HFFc6 (cell line): ENCODE measurements at places on chromosomes 12 and 14. TPM values are rescaled to one million over a fixed set of nuclear protein-coding genes. Genes with fewer than 3 reads are reported as not detected.

Gene TAS2R7
- total RNA-seq: not detected in 2 replicates

Gene SMCO2
- not detected in 3 replicates for total RNA-seq

Gene P2RX2
- total RNA-seq: not detected in 2 replicates

- no peak overlapping the region for H3K27ac ChIP-seq
- H3K36me3 ChIP-seq: peaks cover 18% of the 10 kb centered on the region
- no peaks in the 10 kb centered on the region; the same call in 1 of the 2 replicates for H3K27me3 ChIP-seq
- no peak for DNase-seq
- peaks cover 20% of the 10 kb centered on the region for H3K4me1 ChIP-seq
These were observed 17.5 kb downstream of the NIN start for GRCh38 chr14:50813544-50813863.

DNA sequence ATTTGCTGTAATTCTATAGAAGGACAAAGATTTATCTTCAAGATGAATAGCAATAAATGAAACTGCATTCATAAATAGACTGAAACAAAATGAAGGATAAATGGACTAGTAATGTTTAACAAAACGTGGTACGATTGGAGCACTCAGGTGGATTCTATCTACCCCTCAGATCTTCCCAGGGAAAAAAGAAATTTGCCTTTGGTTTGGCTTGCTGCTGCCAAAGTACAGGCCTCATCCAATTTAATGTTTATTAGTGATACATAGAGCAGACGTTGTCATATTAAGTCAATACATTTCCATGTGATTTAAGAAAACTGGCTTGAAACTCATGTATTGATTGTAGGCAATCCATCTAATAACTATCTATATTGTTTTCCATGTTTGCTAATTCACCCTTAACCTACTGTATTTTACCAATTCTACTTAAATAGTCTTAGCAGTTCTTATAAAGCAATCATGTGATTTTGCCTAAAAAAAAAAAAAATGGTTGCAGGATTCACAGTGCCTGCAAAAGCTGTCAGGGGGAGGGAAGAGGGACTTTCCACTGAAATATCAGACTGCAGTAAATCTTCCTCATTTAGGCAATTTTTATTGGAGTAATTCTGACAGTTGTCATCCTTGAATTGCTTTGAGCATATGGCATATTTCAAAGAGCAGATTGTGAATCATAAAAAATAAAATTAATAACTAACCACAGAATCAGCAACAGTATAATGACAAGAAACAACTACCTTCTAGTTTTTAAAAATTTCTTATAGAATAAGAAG is 242.2 kb upstream of the NPAS3 start:
- H3K27ac ChIP-seq: no peak overlapping the region
- no peak overlapping the region for H3K4me3 ChIP-seq
- H3K27me3 ChIP-seq: no peaks in the 10 kb centered on the region
- DNase-seq: no peak
- H3K4me1 ChIP-seq: peaks cover 58% of the 10 kb centered on the region
- 0 out of 2 replicates have a peak, but pooled peaks cover 4% of the 10 kb centered on the region for H3K36me3 ChIP-seq

GRCh38 chr12:80936353-80936641 is 1.4 kb downstream of the LIN7A start:
- DNase-seq: peak; percentile 39
- H3K27ac ChIP-seq: peak overlapping the region; percentile 74
- no peaks in the 10 kb centered on the region for H3K36me3 ChIP-seq
- H3K27me3 ChIP-seq: peaks cover 2% of the 10 kb centered on the region
- H3K4me1 ChIP-seq: peaks cover 59% of the 10 kb centered on the region

DNA sequence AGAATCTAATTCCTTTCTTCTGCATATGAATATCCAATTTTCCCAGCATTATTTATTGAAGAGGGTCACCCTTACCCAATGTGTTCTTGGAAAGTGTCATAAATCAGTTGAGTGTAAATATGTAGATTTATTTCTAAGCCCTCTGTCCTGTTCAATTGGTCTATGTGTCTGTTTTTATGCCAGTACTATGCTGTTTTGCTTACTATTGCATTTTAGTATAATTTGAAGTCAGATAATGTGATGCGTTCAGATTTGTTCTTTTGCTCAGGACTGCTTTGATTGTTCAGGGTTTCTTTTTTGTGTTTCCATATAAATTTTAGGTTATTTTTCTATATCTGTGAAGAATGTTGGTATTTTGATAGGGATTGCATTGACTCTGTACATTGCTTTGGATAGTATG is 420.4 kb upstream of the MIS18BP1 start:
- DNase-seq: no peak
- H3K4me3 ChIP-seq: no peak overlapping the region
- no peak overlapping the region for H3K27ac ChIP-seq
- no peaks in the 10 kb centered on the region for H3K36me3 ChIP-seq

DNA sequence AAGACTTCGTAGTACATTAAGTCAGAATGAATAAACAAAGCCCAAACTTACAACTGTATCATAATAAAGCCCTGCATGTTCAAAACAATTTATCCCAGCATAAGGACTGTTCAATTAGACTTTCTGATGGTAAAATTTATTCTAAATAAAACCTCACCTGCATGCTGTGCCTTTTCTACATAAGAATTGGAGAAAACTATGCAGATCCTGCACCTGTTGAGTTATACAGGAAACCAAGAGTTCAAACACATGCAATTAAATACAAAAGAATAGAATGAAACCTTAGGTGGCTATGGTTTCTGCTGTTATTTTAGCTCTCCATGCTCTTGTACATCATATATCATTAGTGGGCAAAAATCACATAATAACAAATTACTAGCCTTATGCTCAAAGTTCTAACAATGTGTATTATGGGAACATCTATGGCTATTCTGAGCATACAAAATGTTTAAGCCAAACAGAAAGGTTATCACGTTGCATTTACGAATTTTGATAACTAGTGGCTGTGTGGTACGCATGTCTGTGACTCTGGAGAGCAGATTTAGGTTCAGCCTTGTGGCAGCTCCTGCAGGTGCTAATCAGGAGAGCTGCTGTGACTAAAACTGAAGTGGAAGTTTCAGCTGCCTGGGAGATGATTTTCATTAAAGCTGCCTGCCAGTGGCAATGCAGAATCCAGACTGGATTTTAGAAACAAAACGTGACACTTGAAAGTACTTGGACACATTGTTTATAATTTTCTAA is 36.1 kb upstream of the LRFN5 start:
- H3K4me3 ChIP-seq: no peak overlapping the region
- H3K27me3 ChIP-seq: no peaks in the 10 kb centered on the region
- no peak overlapping the region for H3K27ac ChIP-seq
- DNase-seq: no peak
- H3K4me1 ChIP-seq: no peaks in the 10 kb centered on the region
- no peaks in the 10 kb centered on the region for H3K36me3 ChIP-seq

DNA sequence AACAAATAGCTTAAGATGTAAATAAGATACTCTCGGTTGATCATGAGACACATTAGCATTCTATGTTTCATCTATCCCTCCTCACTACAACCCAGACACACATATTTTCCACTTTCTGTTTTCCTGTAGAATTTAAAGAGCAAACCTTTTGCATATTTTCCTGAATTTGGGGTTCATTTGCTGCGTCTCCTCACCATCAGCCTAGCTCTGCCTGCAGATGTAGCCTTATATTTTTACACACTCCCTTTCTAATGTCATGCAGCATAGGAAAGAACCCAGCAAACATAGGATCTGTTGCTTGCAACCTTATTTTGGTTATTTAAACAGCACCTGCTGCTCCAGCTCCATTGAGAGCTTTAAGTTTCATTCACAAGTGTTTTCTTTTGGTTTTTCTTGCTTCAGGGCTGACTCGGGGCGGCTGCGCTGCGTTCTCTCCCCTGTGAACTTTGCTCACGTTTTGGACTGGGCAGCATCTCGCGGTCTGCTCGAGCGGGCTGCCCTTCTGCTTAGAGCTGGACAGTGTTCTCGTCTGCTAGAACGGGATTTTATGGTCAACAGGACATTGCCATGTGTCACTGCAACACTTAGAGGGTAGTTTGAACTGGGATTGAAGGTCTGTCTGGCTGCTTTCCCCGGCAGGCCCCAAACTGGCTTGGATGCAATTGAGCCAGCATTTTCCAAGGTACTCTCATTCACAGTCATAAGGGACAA is 57.8 kb upstream of the VRK1 start:
- peaks cover 22% of the 10 kb centered on the region for H3K4me1 ChIP-seq
- H3K4me3 ChIP-seq: no peak overlapping the region
- H3K27ac ChIP-seq: no peak overlapping the region
- peaks cover 52% of the 10 kb centered on the region for H3K27me3 ChIP-seq
- H3K36me3 ChIP-seq: no peaks in the 10 kb centered on the region

GRCh38 chr12:22728987-22729386 is 104.0 kb downstream of the ETNK1 start:
- no peak for DNase-seq
- peak overlapping the region; percentile 89; the same call in 1 of the 2 replicates for H3K27ac ChIP-seq
- 0 out of 2 replicates have a peak, but pooled peaks cover 4% of the 10 kb centered on the region for H3K27me3 ChIP-seq
